Left lobe of liver (tissue), 2 donors: ENCODE measurements at places on chromosomes 3 and 15. TPM values are rescaled to one million over a fixed set of nuclear protein-coding genes. Genes with fewer than 3 reads are reported as not detected.

The GNB4 gene
- 3.3 TPM for total RNA-seq

The GPR27 gene
- total RNA-seq = 0.10 TPM

The PLA2G4E gene
- total RNA-seq = not detected

The CAMKV gene
- total RNA-seq = not detected

The FMN1 gene
- total RNA-seq = 1.2 TPM

The TM6SF1 gene
- total RNA-seq = 0.81 TPM

The STXBP5L gene
- total RNA-seq = not detected

The DAPK2 gene
- total RNA-seq = 0.88 TPM
